ENCODE measurements at places on chromosomes 4 and X.

GRCh38 chrX:133610056-133610455 is 194.8 kb upstream of the GPC4 start:
- DNase-seq = peak; percentile 81

- DNase-seq = no peak
These were observed 108.9 kb upstream of the NHS start for GRCh38 chrX:17266136-17266535.

DNA sequence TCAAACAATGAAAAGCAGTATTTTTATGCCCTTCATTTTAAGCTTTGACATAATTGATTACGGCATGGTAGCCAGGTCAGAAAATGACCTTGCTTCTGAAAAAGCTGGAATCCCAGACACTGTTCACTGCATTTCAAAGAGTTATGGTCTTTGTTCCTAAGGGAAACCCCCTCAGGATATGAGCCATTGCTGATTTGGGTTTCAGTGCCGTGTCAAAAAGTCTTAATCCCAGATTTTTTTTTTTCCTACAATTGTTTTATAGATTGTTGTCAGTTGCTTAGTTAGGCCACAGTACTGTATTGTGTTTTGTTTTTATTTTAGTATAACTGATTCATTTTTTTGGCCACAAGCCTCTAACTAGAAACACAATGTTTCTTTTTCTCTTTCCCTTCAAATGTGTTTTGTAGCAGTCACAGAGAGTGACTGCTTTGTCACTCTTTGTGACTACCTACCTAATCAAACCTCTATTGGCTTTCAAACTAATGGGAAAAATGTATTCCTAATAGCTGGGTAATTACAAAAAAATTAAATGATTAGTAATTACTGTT is 10.3 kb downstream of the WDR44 start:
- no peak for DNase-seq

- DNase-seq = no peak
These were observed 165.1 kb upstream of the ATP6AP2 start for GRCh38 chrX:40415675-40416074.

DNA sequence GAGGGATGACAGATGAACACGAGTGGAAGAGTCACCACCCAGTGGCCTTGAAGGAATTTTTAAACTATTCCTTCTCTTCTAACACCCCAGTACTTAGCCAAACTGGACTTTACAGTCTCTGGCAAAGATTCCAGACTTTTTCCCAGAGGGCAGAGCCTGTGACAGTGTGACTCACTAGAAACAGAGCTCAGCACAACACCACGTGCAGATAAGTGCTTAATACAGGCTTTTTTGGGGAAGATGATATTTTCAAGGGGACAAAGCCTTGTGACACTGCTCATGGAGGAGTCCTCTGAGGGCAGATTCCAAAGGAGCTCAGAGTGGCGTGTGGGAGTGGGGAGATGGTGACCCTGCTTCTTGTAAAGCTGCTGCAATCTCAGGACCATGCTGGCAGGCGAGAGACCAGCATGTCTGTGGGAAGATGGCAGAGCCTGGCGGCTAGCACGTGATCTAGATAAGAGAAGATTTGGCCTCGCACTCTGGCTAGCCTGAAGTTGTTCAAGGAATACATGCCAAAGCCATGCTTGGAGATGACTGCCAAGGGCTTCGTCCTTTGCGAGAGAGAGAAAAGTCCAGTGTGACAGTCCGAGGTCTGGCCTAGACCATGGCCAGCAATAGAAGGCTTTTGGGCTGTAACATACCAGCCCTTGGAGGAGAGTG is 2.4 kb downstream of the RAB33A start:
- DNase-seq = peak; percentile 60

DNA sequence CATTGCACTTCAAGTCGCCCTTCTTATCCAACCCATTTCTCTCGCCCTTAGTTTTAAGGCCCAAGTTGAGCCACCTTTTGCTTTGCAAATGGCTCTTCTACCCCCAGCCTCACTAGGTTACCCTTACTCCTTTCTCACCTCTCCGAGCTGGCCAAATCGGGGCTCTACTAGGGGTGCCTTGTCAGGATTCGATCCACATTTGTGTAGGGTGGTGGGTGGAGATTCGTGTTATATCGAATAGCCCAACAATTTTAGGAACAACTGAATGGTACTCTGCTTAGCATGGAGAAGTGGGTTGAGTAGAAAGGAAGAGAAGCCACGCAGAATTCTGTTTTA is 3.5 kb downstream of the SLIT2 start:
- DNase-seq = no peak

GRCh38 chrX:46918434-46918833 is 6.2 kb downstream of the JADE3 start:
- DNase-seq = no peak

GRCh38 chrX:12961196-12961718 is 13.7 kb upstream of the TMSB4X start:
- no peak for DNase-seq

DNA sequence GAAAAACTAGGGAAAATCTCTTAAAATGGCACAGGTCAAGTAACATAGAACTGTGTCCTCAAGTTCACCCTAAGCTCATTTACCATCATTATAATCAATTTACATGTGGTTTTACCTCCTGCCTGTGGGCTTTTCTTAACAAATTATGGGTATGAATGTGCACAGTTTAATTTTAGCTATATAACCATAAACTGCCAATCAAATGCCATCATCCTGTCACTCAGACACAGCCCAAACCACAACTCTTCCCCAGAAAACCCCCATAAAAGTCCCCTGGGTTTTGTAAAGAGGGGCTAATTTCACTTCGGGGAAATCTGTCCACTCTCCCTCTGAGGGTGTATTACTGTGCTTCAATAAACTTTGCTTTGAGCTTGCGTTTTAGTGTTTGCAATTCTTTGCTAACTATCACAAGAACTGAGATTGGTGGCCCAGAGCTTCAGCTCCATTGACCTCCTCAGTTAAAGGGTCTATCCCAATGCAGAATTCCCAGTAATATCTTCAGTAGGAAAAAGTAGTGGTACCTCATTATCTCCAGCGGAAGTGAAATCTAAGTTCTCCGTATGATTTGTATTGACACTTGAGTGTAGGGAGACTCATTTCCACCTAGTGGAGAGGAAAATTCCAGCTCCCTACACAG is 394.6 kb downstream of the SPOCK3 start:
- DNase-seq = no peak

DNA sequence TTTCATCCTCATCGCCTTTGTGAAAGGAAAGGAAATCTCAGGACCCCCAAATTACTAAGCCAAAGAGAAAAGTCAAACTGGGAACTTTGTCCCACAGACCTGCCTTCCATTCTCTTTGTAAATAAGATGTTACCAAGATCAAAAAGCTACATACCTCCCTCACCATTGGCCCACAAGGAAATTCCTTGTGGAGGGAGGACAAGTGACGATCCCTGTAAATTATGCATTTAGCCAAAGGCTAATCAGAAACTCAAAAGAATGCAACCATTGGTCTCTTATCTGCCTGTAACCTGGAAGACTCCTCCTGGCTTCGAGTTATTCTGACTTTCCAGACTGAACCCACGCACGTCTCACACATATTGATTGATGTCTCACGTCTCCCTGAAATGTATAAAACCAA is 70.3 kb downstream of the SHOX start:
- DNase-seq = no peak

DNA sequence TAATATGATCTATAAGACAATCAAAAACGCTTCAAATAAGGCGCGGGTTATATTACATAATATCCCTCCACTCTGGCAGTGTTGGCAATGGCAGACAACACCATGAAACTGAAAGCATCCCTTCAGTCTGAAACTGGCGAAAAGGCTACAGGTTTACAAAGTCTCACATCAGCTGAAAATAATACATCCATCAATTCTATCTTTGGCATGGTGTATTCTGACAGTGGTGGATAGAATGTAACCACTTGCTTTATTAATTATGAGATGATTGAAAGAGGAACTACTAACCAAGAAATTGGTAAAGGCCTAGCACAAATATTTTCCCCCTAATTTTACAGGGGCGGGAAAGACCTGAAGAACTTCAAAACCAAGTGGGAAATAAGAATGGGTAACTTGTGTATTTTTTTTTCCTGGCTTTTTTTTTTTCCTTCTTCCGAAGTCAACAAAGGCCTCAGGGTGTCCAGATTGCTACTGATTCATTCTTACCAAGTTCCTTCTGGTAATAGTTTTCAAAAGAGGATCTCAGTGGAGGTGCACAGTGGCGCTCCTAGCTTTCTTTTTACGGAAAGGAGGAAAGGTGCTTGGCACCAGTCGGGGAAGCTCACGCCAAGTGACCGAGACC is 728 bp downstream of the UBA6 start:
- DNase-seq = peak; percentile 10

GRCh38 chr4:119299741-119300100 is 22.2 kb downstream of the FABP2 start:
- DNase-seq = no peak

- peak; percentile 67 for DNase-seq
These were observed 30.3 kb downstream of the SEPSECS start for GRCh38 chr4:25129917-25130316.

DNA sequence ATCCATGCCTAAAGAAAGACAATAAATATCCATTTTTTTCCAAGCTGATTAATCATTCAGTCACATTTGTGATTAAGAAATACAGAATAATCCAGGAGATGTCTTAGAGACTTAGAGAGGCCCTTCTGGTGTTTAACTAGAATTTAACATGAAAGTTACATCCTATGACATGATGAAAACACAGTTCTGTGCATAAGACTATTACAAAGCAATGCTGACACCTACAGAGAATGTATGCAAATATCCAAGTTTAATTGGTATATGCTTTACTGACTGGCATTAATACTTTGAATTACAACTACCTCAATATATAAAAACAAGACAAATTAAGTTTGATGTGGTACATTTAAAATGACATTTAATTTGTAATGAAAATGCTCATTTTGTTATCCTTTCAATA is 17.8 kb upstream of the TLL1 start:
- DNase-seq = no peak

- no peak for DNase-seq
These were observed 180.4 kb downstream of the SLIT2 start for GRCh38 chr4:20432088-20432487.

DNA sequence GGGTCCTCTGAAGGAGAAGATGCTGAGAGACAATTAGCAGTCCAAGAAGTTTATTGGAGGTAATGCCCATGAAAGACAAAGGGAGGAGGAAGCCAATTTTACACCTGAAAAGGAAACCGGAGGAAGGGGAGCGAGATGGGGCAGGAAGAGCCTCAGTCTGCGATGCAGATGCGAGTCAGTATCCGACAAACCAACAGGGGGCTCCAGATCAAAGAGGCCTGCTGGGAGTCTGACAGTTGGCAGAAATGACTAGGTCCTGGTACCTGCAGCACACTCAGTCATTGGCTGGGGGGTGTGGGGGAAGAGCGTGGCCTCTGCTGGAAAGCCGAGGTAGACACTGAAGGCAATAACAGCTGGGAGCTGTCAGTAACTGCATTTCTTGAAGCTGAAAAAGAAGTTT is 231.1 kb upstream of the CENPE start:
- DNase-seq = no peak

DNA sequence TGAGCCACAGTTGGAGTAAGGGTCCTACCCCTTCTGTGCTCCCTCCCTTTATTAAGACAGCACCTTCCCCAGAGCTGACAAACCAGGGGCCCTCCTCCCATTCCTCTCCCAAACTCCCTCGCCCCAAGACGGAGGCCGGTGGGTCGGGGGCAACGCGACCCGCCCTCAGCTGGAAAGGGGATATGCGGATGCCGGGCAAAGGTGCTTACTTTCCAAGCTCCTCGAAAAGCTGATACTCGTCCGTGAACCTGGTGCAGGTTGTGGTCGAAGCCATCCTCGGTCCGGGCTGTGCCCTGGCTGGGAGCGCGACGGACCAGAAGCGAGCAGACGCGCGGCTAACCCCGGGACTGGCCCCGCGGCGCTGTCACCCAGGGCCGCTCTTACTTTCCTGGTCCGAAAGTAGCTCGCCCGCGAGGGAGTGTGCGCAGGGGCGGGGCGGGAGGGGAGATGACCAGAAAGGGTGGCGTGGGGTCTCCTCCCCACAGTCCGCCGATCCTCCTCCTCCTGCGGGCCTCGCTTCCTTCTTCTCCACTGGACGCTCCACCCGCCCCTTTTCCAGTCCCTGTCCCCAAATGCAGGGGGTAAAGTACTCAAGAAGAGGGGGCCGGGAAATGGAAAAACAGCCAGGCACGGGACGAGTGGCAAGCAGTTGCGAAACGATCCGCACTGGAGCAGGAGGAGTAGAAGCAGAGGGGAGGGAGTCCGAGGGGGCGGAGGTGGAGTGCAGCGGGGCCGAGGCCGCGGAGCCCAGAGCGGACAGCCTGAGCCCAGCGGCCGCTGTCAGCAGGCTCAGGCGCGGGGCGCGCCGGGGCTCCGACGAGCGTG is 531 bp downstream of the CAMK2D start:
- peak; percentile 60 for DNase-seq

DNA sequence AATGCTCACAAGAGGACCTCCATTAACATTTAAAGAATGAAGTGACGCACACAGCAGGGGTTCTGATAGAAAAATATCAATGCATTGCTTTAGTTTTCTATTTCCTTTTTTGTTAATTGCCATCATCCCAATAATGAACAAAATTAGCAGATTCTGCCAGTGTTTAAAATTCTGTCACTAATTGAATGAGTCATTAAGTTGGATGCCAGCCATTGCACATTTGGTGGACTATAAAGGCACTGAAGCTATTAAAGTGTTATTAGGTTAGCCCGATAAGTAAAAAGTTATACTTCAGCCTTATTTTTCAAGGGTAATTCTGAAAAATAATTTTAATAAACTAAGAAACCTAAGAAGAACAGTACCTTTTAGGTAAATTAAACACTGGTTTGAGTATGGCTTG is 53.1 kb downstream of the MAP3K15 start:
- no peak for DNase-seq

Measured in fibroblast of upper back skin (primary cell).